ENCODE measurements at places on chromosomes 6 and 20. TPM values are rescaled to one million over a fixed set of nuclear protein-coding genes. Genes with fewer than 3 reads are reported as not detected.
A peak's percentile ranks its signal among the peaks of the same experiment; 100 is the strongest.

DNA sequence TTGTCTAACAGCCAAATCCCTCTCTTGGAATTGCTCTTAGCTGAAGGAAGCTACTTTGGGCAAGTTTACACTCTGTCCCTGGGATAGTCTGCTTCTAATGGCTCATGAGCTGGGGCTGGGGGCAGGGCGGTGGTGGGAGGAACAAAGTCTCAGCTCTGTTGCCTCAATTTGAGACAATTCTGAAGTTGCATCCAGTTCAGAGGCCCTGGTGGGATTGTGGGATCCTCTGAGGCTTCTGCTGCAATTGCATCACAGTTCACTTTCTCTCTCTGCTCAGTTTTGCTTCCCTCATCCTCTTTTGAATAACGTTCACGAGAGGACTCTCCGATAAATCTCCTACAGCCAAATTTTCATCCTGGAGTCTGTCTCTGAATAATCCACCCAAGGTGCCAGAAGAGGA lies 440.6 kb upstream of the SLC35B3 start:
- no peak overlapping the region for H3K27ac ChIP-seq
- no peaks in the 10 kb centered on the region for H3K27me3 ChIP-seq
- no peak for DNase-seq
- no peak overlapping the region for H3K4me3 ChIP-seq
- no peaks in the 10 kb centered on the region for H3K36me3 ChIP-seq

- peaks cover 5% of the 10 kb centered on the region for H3K4me1 ChIP-seq
- H3K27ac ChIP-seq: no peak overlapping the region
- H3K27me3 ChIP-seq: peaks cover 1% of the 10 kb centered on the region
- H3K36me3 ChIP-seq: no peaks in the 10 kb centered on the region
- no peak for DNase-seq
Observed at GRCh38 chr6:99575544-99576227, 7.2 kb upstream of the CCNC start.

- H3K27ac ChIP-seq: no peak overlapping the region
- DNase-seq: no peak
- no peaks in the 10 kb centered on the region for H3K27me3 ChIP-seq
- no peaks in the 10 kb centered on the region for H3K4me1 ChIP-seq
- H3K36me3 ChIP-seq: no peaks in the 10 kb centered on the region
Observed at GRCh38 chr6:63802606-63803206, 167.1 kb downstream of the PHF3 start.

DNA sequence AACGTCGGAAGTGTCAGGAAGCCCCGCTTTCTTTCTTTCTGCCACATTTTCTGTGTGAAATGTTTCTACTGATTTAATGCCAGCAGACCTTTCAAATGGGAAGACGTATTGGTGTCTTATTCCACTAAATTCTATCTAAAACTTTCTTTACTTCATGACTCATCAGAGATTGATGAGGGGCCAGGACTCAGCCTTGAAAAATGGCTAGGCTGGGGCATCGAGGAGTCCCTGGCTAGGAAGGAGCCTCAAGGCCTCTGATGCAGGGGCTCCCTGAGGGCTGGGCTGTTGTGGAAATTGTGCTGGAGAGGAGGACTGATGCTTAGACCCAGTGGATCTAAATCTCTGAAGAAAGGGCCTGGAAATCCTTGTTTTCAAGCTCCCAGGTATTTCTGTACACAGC lies 192.8 kb upstream of the PDE10A start:
- H3K4me1 ChIP-seq: no peaks in the 10 kb centered on the region
- no peak overlapping the region for H3K4me3 ChIP-seq
- H3K27ac ChIP-seq: no peak overlapping the region
- H3K27me3 ChIP-seq: peaks cover 33% of the 10 kb centered on the region

DNA sequence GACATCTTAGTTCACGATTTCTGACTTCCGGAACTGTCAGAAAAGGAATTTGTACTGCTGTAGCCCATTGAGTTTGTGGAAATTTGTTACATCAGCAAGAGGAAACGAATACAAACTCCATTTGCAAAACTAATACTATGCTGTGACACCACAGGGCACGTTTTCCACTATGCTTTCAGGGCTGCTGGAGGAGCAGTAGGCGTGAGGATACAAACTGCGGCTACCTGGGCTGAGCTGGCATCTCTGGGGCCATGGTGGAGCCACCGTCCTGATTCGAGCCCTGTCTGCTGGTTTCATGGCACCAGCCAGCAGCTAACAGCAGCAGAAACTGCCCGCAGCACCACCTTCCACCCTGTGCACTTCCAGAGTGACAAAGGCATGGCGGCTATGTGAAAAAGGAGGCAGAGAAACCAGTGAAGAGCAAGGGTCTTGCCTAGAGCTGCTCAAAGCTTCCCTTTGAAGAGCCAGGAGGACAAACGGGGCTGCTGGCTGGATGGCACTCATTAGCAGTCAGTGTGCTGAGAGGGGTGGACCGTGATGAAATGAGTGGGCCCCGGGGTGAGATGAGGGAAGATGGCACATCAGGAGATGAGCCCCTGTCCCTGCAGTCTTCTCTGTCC lies 58.9 kb upstream of the STX16 start:
- H3K4me1 ChIP-seq: peaks cover 7% of the 10 kb centered on the region
- no peak for DNase-seq
- peaks cover 6% of the 10 kb centered on the region for H3K27me3 ChIP-seq
- H3K36me3 ChIP-seq: no peaks in the 10 kb centered on the region
- no peak overlapping the region for H3K27ac ChIP-seq

VIP gene
- not detected for polyA plus RNA-seq

DNA sequence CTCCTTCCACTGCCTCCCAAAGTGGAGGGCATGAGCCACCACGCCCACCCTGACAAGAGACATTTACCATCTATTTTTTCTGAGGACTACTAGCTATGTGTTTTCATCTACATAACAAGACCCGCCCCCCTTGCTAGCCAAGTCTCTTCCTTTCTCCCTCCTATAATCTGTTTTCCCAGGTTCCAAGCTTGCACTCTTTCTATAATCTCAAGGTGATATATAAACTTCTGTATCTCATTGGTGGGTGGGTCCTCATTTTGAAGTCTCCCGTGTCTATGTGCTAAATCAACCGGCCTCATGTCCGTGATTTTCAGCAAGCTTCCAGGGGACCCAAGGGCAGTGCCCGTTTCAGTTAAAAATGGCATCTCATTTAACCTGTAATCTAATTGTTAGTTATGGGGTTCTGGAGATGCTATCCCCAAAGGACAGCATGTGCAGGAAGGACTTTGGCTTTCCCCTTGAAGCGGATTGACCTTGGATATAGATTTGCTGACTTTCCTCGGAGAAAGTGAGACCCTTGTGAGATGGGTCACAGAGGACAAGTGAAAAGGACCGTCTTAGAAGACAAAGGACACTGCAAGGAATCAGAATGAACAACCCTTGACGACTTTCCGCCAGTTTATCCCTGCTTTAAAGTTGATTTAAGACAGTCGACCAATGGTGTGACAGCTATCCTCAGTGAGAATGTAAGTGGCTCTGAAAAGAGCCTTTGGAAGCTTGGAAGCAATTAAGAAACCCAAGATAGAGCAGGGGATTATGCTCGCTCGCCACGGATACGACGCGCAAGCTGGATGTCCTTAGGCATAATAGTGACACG lies 22.4 kb downstream of the OR2B2 start:
- no peak overlapping the region for H3K27ac ChIP-seq
- peak overlapping the region; percentile 77 for H3K4me3 ChIP-seq
- H3K4me1 ChIP-seq: peaks cover 30% of the 10 kb centered on the region
- DNase-seq: peak; percentile 2

- DNase-seq: no peak
- peaks cover 3% of the 10 kb centered on the region for H3K36me3 ChIP-seq
- no peaks in the 10 kb centered on the region for H3K4me1 ChIP-seq
- no peak overlapping the region for H3K27ac ChIP-seq
Observed at GRCh38 chr6:166526937-166527336, 59.5 kb downstream of the RAMACL start.

- no peak for DNase-seq
- no peaks in the 10 kb centered on the region for H3K27me3 ChIP-seq
- no peaks in the 10 kb centered on the region for H3K4me1 ChIP-seq
- H3K36me3 ChIP-seq: no peaks in the 10 kb centered on the region
- H3K4me3 ChIP-seq: no peak overlapping the region
Observed at GRCh38 chr6:55953335-55953734, 77.9 kb upstream of the BMP5 start.

DNA sequence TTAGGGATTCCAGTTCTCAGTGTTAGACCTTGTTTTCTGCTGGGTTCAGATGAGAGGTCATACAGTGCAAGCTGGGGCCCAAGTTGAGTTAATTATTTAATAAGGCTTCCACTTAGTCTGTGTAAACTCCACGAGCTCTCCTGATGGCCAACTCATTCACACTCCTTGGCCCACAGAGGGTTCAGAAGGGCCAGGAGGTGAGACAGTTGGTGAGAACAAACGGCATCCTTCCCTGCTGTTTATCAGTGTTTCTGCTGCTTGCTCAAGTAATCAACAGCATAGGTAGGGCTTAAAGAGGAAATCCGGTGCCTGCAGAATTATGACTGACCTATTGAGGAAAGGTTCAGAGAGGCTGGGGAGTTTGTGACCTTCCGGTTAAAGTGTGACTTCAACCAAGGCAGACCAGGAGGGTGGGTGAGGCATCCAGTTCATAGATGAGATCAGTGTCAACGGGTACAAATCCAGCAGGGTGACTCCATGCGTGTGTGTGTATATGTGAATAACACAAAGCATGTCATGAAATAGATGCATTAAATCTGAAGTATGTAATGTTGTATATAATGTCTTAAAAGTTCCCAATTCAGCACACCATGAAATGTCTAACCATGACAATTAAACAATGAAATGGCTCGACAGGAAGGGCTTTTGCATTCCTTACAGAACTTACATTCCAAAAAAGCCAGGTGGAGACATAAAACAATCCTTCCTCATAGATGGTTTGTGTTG lies 37.4 kb upstream of the BCAS1 start:
- no peak overlapping the region for H3K27ac ChIP-seq
- peaks cover 5% of the 10 kb centered on the region for H3K4me1 ChIP-seq
- no peak for DNase-seq
- no peak overlapping the region for H3K4me3 ChIP-seq

- H3K27me3 ChIP-seq: peaks cover 2% of the 10 kb centered on the region
- peaks cover 12% of the 10 kb centered on the region for H3K4me1 ChIP-seq
- peaks cover 24% of the 10 kb centered on the region for H3K36me3 ChIP-seq
- no peak overlapping the region for H3K4me3 ChIP-seq
Observed at GRCh38 chr6:116629563-116629981, 13.3 kb downstream of the RSPH4A start.

- peaks cover 75% of the 10 kb centered on the region for H3K4me1 ChIP-seq
- H3K4me3 ChIP-seq: peak overlapping the region; percentile 3
- no peak for DNase-seq
- H3K27me3 ChIP-seq: peaks cover 2% of the 10 kb centered on the region
Observed at GRCh38 chr6:156826290-156826955, 49.2 kb downstream of the ARID1B start.

GRCh38 chr6:142901611-142902010 lies 43.4 kb downstream of the HIVEP2 start:
- no peak for DNase-seq
- no peak overlapping the region for H3K4me3 ChIP-seq
- H3K27ac ChIP-seq: peak overlapping the region; percentile 94
- no peaks in the 10 kb centered on the region for H3K36me3 ChIP-seq
- H3K27me3 ChIP-seq: no peaks in the 10 kb centered on the region

- DNase-seq: no peak
- peaks cover 4% of the 10 kb centered on the region for H3K36me3 ChIP-seq
- peak within 1 kb of the TSS; percentile 47 for H3K4me3 ChIP-seq
- peaks cover 29% of the 10 kb centered on the region for H3K27me3 ChIP-seq
- no peak within 1 kb of the TSS for H3K27ac ChIP-seq
- H3K4me1 ChIP-seq: peaks cover 14% of the 10 kb centered on the region
Observed at GRCh38 chr6:35213824-35214756, at the start of gene SCUBE3. TSS of gene SCUBE3 (plus strand) at chr6:35213956. CDS start at chr6:35214419, 463 bp downstream.

GRCh38 chr6:154399097-154399496 lies 42.5 kb upstream of the IPCEF1 start:
- H3K4me1 ChIP-seq: no peaks in the 10 kb centered on the region
- DNase-seq: no peak
- H3K27me3 ChIP-seq: no peaks in the 10 kb centered on the region
- no peaks in the 10 kb centered on the region for H3K36me3 ChIP-seq

- H3K27me3 ChIP-seq: peaks cover 2% of the 10 kb centered on the region
- H3K36me3 ChIP-seq: no peaks in the 10 kb centered on the region
- no peak overlapping the region for H3K4me3 ChIP-seq
- DNase-seq: no peak
Observed at GRCh38 chr20:33000802-33001466, 3.3 kb downstream of the SUN5 start.

GRCh38 chr6:137522198-137522798 lies 28.1 kb upstream of the OLIG3 start:
- no peak for DNase-seq
- H3K4me3 ChIP-seq: no peak overlapping the region
- peaks cover 14% of the 10 kb centered on the region for H3K27me3 ChIP-seq
- no peaks in the 10 kb centered on the region for H3K4me1 ChIP-seq
- H3K27ac ChIP-seq: no peak overlapping the region

HEY2 gene
- polyA plus RNA-seq: 0.72 TPM

IMPG1 gene
- polyA plus RNA-seq: not detected

DNA sequence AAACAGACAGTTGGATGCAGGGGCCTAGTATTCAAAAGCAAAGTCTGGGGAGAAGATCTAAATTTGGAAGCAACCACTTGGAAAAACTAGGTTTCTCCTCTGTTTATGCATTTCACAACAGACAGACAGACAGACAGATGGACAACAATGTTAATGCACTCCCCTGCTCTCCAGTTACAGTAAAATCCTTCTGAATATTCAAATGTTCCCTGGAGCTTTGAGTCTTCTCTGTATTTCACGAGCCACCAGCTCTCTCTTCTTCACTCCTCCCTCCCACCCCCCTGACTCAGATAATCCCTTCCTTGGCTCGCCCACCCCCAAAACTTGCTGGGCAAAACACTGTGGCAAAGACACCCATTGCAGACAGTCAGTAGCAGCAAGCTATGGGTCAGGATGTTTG lies 129.3 kb upstream of the TOP1 start:
- DNase-seq: no peak
- H3K4me3 ChIP-seq: no peak overlapping the region
- peaks cover 11% of the 10 kb centered on the region for H3K4me1 ChIP-seq
- peaks cover 2% of the 10 kb centered on the region for H3K27me3 ChIP-seq

DNA sequence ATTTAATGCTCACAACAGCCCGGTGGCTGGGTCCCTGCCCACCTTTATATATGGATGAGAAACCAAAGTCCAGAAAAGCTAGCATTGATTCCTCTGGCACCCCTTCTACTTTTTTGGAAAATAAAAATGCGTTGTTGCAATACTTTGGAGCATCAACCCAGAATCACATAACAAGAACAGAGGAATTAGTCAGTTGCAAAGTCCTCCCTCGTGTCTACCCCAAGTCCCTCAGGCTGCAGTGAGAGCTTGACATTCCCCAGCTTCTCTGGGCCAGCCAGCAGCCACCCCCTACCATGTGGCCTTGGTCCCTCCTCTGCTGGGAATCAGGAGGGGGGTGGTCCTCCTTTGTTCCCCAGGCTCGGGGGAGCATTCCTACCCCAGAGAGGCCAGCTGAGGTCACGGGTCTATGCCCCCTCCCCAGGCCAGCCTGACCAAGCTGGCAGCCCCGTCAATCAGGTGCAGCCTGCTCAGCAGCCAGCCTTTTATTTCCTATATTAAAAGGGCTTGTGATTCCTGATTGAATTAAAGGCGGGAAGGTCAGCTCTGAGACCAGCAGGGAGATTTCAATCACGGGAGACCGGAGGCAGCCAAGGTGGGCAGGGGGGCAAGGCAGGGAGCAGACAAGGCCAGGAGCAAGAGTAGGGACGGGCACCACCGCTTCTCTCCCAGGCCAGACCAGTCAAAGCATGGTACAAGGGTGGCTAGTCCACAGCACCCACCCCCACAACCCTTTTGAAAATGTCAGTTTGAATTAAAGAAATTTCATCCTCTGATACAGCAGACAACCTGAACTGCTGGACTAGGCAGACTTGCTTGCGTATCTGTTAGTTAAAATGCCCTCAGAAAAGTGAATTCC lies 158.9 kb downstream of the MRPL14 start:
- DNase-seq: no peak
- no peak overlapping the region for H3K4me3 ChIP-seq
- H3K27ac ChIP-seq: no peak overlapping the region
- no peaks in the 10 kb centered on the region for H3K4me1 ChIP-seq
